Hematopoietic multipotent progenitor cell treated with erythropoietin and hydrocortisone succinate and interleukin-3 and kit ligand, for 4 days (in vitro differentiated cells): ENCODE measurements at places on chromosomes 6 and 20.

DNA sequence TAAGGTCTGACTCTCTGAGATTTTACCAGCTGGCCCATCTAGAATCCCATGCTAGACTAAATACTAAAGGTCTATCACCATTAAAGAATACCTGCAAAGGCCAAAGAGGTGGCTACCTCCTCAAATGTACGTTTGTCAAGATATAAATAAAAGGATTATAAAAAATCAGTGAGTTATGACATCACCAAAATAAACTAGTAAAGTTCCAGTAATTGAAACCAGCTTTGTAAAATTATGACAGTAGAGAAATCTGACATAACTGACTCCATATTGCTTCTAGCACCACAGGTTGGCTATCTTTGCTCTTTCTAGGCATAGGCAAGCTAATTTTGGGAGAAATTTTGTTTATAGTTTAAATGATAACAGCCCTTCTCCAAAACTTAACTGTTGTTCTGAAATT, 536.3 kb downstream of the TFAP2A start:
- DNase-seq, result no peak

GRCh38 chr20:3595541-3595940, 67.7 kb downstream of the GFRA4 start:
- DNase-seq, result no peak

- DNase-seq, result no peak
Measured at GRCh38 chr20:44071526-44072111, 115.4 kb downstream of the JPH2 start.

GRCh38 chr6:101912311-101912710, 518.8 kb downstream of the GRIK2 start:
- DNase-seq, result no peak

- peak; percentile 24 for DNase-seq
Measured at GRCh38 chr20:57691699-57692098, 18.1 kb downstream of the PMEPA1 start.
